NCI-H526 treated with DMSO at 0.1 percent for 48 hours (cell line): ENCODE measurements at places on chromosomes 6 and 20.

GRCh38 chr20:19773471-19773870 lies 15.4 kb downstream of the RIN2 start:
- DNase-seq: no peak

DNA sequence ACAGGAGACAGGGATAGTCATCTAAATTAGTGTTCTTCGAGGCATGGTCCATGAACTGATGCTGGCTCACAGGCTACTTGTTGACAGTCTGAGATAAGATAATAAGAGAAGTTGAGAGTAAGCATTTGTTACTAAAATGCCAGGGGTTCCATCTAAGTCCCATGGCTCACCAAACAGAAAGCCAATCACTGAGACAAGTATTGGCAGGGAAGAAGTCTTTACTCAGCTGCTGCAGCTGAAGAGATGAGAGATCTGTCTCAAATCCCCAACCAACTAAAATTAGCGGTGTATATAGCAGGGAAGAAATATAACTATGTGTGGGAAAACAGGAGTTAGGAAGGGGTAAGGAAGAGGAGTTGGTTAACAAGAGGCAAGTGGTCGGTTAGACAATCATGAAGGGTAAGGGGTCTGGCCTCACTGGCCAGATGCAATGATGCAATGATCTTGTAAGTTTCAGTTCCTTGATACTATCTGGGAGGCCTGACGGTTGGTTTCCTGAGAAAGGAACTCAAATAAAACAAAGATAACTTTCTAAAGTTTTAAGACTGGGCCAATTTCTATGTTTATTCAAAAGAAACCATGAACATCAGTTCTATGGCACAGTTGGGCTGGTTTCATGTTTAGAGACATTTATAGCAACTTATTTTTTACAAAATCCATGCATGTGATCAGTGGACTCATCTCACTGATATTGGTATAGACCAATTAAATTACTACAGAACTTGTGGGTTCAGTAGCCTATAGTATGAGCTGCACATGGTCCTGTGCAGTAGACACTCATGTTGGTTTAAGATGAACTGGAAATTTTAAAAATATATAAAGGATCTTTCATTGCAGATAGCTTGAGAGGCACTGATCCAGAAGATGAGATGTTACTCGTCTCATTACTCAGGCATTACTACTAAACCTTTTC lies 9.9 kb upstream of the HEBP2 start:
- DNase-seq: no peak

- peak; percentile 95 for DNase-seq
Measured at GRCh38 chr6:109759098-109759955, 68.2 kb downstream of the FIG4 start.

DNA sequence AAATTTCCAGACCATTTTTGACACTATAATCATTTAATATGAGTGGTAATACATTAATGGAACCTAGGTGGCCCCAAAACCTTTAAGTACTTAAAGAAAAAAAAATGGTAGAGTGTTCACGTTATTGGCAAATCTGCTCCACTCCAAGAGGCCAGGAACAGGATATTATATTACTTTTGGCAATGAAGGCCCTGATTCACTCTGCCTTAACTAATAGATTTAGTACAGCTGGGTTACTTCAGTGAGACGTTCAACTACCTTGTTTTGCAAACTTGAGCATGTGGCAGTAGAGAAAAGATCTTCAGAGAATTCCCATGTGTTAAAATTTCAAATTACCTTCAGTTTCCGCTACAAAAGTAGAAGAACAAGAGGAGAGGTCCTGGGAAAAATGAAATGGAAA lies 12.8 kb downstream of the ADNP start:
- no peak for DNase-seq

GRCh38 chr6:48278261-48278660 lies 167.3 kb upstream of the PTCHD4 start:
- no peak for DNase-seq

DNA sequence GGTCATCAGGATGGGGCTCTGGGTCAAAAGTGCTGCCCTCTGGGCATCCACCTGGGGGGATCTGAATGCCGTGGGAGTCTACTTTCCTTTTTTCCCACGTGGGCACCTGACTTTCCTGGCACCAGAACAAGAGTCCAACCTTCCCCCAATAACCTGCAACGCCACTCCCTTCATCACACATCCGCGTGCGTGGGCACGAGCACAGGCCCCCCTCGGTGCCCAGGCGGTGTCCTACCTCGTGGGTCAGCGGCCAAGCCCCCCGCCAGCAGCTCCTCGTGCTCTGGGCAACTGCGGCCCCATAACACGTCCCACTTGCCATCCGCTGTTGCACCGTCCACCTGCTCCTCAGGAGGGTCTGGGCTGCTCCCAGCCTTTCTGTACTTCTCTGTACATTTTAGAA lies 87.0 kb downstream of the YTHDF1 start:
- no peak for DNase-seq

- no peak for DNase-seq
Measured at GRCh38 chr6:122753000-122753687, 26.4 kb upstream of the FABP7 start.

DNA sequence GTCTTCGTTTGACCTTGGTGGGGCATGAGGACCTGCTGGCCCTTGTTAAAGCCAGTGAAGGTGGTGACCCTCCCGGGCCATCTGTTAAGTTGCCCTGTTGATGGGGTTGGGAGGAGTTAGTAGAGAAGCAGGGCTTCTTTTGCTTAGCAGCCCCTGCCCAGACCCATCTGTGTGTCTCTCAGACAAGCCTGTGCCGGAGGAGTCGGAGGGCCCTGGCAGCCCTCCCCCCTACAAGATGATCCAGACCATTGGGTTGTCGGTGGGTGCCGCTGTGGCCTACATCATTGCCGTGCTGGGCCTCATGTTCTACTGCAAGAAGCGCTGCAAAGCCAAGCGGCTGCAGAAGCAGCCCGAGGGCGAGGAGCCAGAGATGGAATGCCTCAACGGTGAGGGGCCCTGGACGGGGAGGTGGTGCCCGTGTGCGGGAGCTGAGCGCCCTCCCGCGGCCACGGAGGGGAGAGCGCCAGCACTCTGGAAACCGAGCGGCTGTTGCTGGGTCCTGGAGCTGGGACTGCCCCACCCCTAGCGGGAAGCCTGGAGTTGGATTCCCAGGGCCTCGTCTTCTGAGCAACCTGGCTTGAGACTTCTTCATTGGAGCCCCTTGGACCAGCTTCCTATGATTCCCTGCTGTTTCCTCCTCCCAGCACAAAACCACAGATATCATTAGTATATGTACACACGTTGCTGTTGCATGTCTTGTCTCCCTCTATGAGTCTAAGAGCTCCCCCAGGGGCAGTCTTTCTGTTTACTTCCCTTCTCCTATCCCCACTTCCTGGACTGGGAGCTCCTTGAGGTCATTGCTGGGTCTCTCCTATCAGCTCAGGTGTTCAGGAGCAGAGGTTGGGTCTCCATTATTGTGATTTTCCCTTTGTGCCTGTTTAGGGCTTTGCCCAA lies 27.6 kb upstream of the SRF start:
- peak; percentile 59 for DNase-seq

DNA sequence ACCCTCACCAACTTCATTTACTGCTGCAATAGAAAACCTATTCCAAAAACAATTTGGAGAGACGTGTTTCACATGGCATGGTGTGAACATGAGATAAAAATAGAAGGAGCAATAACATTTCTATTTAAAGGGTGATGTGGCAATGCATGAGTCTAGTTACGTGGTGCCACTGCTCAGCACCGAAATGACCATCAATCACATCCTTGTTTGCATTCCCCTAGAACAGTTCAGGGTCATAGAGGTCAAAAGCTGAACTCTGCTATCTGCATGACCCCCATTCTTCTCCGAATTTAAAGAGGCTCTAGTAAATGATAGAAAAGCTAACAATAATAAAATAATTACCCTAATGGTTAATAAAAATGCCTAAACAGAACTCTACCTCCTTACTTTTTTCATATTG lies 29.5 kb downstream of the ROS1 start:
- DNase-seq: no peak

GRCh38 chr6:37368961-37369320 lies 15.2 kb downstream of the RNF8 start:
- no peak for DNase-seq

GRCh38 chr20:59997896-59998295 lies 39.7 kb downstream of the CDH26 start:
- no peak for DNase-seq

- DNase-seq: no peak
Measured at GRCh38 chr6:106789428-106790148, 160.2 kb downstream of the QRSL1 start.

DNA sequence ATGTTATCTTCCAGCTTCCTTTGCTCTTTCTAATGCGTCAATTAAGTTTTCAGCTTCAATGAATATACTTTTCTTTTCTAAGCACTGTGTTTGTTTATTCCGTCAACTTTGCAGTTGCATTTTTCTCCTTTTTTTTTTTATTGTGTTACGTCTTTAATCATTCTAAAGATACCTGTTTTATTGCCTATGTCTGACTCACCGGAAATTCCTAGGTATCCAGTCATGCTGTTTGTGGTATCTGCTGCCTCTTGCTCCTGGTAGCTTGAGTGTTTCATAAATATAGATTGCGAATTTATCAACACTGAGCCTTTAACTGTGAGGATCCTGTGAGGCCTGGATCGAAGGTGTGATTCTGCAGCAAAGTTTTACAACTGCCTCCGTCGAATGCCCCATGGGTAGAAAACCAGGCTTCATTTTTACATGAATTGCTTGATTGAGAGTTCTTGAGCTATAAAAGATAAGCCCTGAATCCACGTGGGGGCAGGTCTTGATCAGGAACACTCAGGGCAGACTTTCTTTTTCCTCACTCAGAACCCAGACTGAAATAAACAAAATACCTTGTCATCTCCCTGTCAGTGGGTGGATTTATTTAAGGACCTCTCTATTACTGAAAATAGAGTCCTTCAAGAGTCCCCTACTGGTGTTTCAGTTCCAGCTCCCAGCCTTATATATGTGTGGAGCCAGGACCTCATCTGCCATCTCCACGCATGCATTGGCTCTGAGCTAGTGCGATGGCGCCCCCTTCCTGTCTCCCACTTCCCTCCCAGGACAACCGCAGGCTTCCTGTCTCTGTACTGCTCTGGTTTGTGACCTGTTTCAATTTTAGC lies 60.1 kb upstream of the LRRC1 start:
- peak; percentile 40 for DNase-seq

DNA sequence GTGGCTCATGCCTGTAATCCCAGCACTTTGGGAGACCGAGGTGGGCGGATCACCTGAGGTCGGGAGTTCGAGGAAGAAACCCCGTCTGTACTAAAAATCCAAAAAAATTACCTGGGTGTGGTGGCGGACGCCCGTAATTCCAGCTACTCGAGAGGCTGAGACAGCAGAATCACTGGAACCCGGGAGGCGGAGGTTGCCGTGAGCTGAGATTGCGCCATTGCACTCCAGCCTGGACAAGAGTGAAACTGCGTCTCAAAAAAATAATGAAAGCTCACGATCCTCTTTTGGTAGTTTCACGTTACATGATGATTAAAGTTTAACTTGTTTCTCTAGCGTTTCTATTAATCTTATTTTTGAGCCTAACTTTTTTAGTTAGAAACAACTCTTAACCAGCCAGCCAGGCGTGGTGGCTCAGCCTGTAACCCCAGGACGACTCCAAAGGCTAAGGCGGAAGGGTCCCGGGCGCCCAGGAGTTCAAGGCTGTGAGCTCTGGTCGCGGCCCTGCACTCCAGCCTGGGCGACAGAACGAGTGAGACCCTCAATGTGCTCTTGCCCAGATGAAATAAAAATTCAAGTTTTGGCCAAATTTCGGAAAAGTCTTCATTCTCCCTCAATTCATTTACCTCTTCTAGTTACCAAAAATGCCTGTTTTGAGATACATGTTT lies 1.2 kb upstream of the WRNIP1 start:
- DNase-seq: no peak

DNA sequence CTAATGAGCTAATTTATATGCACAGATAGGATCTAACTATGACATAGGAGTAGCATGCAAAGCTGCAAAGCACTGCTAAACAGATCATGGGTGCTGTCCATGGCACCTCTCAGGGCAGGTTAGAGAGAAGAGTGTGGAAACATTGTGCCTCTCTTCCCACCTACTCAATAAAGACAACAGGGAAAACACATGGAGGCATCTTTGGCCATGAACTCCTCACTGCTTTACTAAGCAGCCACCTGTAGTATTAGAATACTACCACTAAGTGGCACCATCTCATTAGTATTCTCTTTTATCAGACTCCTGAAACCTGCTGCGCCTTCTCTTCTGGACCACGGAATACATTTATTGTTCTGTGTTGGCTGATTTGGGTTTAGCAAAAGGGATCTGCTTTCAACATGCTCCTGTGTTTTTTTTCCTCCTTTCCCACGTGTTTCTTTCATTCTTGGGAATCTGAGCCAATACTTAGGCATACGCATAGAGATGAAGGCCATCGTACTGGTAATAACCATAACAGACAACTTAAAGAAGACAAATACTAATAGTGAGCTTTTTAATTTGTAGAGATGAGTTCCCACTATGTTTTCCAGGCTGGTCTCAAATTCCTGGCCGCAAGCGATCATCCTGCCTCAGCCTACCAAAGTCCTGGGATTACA lies 9.4 kb upstream of the HDDC2 start:
- peak; percentile 72 for DNase-seq

DNA sequence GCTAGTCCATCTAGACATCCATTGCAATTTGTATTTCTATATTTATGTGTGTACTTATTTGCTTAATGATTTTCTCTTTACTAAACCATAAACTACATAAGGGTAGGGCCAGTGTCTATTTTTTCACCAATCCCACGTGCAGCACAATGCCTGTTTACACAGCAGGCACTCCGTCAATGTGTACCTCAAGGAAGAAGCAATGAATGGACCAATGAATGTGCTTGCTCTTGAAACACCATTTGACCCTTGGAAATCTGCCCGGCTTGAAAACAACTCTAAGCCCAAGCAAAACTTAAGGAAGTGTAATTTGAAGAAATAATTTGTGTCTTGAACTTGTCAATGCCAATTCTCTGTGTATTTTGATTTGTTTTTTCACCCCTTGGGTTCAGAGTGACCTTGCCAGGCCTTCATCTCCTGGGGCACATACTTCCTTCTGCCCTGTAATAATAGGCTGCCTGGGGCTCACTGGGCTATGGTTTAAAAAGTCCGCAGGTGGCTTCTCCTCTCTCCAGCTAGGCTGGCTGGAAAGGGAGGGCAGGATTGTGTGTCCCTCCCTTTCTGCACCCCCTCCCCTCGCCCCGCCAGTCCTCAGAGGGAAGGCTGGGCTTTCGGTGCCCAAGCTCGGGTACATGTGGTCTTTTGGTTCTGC lies 140.8 kb upstream of the ARMC2 start:
- no peak for DNase-seq

DNA sequence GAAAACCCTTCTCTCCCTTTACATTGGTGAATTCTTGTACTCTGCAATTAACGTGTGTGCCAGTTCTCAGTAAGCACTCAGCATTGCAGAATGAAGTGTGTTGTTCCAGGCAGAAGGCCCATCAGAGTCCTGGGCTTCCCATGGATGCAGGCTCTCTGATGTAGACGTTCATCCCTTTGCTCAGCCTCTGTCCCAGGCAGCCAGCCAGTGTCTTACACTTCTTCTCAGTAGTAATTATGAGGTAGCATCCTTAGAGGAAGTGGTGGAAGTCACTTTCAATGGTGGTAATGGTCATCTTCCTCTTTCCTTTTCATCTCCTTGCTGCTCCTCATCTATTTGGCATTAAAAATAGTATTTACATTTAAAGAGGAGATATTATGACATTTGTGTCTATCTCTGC lies 66.7 kb upstream of the FYN start:
- no peak for DNase-seq

- no peak for DNase-seq
Measured at GRCh38 chr20:23269954-23270353, 80.6 kb upstream of the NXT1 start.

GRCh38 chr6:154605178-154605881 lies 94.8 kb upstream of the CNKSR3 start:
- DNase-seq: no peak
